ENCODE measurements at places on chromosomes 6 and 20. TPM values are rescaled to one million over a fixed set of nuclear protein-coding genes. Genes with fewer than 3 reads are reported as not detected.

DNA sequence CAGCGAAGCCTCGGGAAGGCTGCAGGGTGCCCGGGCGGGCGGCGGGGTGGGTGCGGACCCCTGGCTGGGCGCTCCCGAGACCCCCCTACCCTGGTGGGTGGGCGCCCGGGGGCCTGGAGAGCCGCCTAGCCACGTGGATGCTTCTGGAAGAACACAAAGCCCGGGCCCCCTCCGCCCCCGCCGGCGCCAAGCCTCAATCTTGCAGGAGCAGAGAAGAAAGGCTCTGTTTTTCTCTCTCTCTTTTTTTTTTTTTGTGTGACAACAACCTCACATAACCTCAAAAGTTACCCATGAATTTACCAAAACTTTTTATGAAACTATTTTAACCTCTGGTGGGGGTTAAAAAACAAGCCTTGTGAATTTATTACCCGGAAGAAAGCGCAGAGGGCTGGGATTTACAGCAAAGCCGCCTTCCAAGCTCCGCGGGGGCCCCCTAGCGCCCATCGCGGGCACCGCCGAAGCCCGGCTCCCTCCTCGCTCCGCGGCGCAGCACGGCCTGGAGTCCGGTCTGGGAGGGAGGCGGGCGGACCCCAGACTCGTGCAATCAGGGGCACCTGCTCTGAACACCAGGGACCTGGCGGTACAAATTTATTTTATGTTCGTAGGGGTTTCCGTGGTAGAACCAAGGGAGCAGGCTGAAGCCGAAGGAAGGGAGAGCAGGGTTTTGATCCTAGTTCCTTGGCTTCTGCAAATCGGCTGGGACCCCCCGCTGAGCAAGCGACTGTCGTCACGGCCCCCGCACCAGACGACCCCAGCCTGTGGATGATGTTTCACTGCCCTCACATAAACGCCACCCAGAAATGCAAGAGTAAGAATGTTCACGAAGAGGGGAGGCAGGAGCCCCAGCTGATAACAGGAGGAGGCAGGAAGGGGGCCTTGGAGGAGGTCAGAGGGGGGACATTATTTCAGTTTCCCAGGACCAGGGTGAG lies 58.9 kb downstream of the ZNF831 start:
- peak; percentile 88 for DNase-seq

DNA sequence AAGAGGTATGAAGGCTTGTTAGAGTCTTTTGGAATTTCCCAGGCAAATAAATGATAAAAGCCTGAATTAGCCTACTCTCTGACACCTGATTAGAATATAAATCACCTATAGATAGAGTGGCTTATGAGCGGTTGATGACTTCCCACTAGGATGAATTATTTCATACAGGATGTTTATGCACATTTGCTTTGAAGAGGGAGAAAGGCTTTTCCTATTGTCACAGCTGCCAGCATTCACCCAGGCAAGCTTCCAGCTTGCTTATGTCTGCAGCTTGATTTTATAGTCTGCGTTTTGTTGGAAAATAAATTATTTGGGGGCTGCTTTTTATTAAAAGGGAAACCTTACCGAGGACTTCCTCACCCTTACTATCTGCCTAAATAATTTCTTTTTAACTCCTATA lies 51.3 kb upstream of the EIF2S2 start:
- no peak for DNase-seq

DNA sequence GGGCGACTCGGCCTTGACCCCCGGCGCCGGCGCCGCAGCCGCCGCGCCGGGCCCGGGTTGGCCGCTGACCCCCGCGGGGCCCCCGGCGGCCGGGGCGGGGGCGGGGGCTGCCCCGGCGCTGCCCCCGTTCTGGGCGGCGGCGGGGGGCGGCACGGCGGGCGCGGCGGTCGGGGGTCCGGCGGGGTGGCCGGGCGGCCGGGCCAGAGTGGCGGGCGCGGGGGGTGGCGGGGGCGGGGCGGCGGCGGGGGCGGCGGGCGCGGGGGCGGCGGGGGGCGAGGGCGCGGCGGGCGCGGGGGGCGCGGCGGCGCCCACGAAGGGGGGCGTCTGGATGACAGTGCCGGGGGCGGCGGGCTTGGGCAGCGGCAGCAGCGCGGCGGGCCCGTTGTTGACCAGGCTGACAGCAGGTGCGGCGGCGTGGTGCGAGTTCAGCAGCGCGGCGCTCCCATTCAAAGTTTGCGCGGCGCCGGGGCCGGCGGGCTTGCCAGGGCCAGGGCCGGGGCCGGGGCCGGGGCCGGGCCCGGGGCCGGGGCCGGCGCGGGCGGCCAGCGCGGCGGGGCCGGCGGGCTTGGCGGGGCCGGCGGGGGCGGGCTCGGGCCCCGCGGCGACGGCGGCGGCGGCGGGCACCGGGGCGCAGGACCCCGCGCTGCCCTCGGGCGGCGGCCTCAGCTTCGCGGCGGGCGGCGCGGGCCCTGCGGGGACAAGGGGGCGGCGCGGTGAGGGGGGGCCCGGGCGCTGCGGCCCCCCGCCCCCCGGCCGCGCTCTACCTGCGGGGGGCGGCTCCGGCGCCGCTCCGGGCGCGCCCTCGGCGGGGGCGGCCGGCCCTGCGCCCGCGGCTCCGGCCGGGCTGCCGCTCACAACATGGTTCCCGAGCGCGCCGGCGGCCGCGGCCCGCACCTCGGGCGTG lies 659 bp downstream of the TAF4 start:
- DNase-seq: peak; percentile 27

DNA sequence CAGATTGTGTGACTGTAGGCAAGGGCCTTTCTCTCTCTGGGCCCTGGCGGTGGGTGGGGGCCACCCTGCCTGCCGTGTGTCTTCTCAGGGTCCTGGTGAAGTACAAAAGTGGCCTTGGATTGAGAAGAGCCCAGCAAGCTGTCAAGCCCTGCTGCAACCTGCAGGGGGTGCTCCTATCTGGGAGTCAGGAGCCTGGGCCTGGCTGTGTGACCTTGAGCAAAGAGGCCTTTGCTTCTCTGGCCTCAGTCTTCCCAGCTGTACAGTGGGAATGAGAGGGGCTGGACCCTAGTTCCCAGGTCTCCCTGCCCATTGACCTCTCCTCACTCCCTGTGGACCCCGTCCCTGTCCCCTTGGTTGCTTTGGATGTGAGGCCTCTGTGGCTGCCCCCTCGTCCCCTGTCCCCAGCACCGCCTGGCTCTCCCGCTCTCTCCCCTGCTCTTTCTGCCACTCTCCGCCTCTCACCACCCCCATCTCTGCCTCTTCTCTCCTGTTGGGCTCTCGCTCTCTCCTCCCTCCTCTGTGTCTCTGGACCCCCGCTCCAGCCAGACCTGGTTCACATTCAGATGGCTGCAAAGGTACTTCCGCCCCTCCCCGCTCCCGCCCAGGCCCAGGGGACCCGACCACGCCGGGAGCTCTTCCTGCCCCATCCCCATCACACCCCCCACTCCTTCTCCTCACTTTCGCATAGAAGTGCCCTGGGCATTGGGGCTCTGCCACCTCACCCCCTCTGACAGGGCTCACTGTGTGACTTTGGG lies 46.7 kb downstream of the SRC start:
- DNase-seq: no peak

DNA sequence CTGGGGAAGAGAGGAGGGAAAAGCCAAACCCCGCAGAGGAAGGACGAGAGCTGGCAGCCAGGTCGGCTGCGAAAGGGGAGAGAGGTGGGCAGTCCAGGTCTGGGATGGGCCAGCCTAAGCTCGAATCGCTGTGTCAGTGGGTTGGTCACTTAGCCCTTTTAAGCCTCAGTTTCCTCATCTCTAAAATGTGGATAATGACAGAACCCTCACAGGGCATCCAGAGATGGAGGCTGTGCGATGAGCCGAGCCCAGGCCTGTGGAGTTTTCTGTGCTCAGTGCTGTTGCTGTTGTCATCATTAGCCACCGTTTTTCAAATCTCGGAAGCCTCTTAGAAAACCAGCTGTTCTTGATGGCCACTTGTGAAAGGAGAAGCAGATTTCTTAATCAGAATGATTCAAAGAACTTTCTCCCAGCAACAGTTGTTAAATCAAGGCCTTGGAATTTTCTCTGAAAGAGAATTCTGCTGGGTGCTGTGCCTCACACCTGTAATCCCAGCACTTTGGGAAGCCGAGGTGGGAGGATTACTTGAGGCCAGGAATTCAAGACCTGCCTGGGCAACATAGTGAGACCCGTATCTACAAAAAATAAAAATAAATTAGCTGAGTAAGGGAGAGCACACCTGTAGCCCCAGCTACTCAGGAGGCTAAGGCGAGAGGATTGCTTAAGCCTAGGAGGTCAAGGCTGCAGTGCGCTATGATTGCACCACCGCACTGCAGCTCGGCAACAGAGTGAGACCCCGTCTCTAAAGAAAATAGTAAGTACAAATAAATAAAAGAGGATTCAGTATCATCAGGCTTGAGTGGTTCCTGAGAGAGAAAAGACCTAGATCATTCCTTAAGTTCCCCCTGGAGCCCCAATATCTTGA lies 46.3 kb upstream of the ENTPD6 start:
- DNase-seq: no peak

- no peak for DNase-seq
These were observed 161.3 kb upstream of the AGPAT4 start for GRCh38 chr6:161434921-161435747.

DNA sequence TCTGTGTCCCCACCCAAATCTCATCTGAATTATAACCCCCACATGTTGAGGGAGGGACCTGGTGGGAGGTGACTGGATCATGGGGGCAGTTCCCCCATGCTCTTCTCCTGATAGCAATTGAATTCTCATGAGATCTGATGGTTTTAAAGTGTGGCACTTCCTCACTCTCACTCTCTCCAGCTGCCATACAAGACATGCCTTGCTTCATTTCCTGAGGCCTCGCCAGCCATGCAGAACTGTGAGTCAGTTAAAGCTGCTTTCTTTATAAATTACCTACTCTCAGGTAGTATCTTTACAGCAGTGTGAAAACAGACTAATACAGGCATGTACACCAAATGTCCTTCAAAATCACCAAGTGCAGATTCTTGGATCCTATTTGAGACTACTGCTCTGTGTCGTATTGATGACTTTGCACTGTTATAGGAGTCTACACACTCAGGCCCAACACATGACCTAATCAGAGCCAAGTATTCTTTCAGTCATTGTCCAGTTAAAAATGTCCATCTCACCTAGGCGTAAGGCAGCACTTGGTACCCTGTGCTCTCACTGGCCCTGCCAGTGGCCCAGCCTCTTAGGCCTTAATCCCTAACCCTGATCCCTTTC lies 52.8 kb upstream of the UST start:
- DNase-seq: no peak

DNA sequence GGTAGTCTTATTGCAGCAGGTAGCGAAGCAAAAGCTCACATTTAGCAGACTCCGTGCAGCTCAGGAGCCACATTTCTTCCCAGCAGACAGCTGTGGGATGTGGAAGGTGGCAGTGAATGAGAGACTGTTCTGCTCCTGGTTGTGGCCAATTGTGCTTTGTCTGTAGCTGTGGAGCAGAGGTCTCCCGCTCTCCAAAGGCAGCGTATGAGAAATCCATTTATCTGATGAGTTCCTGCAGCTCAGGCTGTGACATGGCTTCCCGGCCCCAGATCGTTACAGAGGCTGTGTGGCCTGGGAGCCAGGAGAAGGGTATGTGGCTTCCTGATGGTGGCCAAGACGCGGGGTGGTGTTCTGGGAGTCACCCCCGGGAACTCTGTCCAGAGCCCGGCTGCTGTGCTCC lies 64.5 kb upstream of the KIF16B start:
- DNase-seq: no peak

GRCh38 chr6:155050311-155050710 lies 55.2 kb downstream of the TIAM2 start:
- DNase-seq: no peak

- DNase-seq: no peak
These were observed 6.3 kb upstream of the CSNK2A1 start for GRCh38 chr20:549722-550496.

DNA sequence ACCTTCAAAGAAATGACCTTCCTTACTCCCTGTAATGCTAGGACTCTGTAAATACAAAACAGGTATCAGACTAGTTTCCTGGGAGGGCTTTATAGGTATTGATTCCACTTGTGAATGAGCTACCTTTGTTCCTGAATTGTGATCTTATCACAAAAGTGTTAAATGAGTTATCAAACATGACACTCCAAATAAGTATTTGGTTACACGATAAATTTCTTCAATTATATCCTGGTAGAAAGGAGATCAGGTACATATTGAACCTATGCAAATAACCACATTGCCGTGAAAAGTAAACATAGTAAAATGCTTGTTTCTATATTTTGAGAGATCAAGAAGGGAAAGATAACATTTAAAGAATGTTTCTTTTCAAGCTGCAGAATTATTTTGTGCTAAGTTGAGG lies 285.3 kb downstream of the HIVEP2 start:
- no peak for DNase-seq

DNA sequence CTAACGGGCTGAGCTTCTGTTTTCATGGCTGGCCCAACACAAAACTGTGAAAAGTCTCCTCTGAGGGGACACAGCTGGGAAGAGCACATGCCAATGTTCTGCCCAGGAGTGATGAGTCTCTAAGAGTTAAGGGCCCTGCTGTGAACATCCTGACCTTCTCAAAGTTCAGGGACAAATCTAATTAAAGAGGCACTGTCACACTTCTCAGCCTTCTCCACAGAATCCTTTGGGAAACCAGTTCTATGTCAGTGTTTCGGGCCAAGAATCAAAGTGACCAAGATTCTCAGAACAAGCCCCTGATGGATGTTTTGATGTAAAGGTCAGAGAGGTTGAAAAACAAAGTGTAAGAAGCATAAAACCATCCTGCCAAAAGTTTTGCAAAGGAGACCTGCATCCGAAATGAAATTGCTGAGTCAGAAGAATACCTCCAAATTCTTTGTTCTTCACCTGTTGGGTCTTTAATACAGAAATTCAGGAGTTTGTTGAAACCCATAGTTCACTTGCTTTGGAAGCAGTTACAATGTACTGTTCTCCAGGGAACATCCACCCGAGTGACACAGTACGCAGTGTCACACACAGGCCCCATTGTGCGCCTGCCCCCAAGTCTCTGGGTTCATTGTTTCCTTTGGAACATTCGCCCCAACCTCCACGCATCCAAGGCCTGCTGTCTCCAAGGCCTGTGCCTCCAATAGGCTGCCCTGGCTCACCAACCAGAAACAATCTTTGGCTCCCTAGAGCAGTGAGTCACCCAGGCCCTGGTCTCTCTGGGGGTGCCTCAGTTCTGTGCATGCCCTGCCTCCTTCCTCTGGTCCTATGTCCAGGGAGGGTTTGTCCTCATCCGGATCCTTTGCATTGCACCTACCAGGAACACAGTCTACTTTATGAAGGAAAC lies 65.5 kb upstream of the QKI start:
- DNase-seq: no peak

GRCh38 chr20:58005581-58006345 lies 222.7 kb downstream of the ANKRD60 start:
- DNase-seq: no peak

Gene HLA-DQB2
- total RNA-seq: not detected

Gene SAMD3
- total RNA-seq: 4.0 TPM

Gene RSPO3
- 3.1 TPM for total RNA-seq

All from transverse colon (tissue), 4 donors.